ENCODE measurements at places on chromosomes 1 and 21.

DNA sequence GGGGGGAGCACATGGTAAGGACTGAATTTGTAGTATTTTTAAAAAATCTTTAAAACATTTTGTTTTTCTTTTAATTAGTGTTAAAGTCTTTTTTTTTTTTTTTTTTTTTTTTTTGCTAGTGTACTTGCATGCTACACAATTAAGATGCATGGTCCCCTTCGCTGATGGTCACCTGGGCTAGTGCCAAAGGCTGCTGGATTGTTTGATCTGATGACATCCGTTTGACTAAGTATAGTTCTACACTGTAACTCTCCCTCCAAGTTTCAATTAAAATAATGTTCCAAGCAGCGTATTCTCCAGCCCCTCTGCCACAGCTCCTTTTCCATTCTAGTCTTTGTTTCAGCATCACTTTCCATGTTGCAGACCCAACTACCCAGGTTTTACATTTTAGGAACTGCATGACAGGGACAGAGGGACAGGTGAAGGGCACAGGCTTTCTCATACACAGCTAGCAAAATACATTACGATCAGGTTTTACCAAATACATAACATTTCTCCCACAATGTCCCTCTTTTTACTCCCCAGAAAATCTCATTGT is 852 bp upstream of the RAVER2 start:
- no peak for DNase-seq

GRCh38 chr1:227572752-227573151 is 9.4 kb downstream of the ZNF678 start:
- no peak for DNase-seq

DNA sequence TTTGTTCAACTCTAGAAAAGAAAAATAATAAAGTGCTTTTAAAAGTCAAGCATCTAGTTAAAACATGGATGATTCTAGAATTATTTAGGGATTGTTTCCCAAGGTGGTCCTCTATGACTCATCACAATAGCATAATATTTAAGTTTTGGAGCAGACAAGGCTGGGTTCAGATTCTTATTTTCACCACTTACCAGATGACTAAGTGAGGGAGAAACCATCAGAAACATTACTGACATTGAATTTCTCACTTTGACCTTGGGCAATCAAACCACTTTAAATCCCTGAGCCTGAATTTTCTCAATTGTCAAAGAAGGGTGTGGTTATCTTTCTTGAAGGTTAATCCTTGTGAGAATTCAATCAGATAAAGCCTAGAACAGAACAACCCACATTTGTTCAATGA is 102.5 kb upstream of the PTGFR start:
- no peak for DNase-seq

DNA sequence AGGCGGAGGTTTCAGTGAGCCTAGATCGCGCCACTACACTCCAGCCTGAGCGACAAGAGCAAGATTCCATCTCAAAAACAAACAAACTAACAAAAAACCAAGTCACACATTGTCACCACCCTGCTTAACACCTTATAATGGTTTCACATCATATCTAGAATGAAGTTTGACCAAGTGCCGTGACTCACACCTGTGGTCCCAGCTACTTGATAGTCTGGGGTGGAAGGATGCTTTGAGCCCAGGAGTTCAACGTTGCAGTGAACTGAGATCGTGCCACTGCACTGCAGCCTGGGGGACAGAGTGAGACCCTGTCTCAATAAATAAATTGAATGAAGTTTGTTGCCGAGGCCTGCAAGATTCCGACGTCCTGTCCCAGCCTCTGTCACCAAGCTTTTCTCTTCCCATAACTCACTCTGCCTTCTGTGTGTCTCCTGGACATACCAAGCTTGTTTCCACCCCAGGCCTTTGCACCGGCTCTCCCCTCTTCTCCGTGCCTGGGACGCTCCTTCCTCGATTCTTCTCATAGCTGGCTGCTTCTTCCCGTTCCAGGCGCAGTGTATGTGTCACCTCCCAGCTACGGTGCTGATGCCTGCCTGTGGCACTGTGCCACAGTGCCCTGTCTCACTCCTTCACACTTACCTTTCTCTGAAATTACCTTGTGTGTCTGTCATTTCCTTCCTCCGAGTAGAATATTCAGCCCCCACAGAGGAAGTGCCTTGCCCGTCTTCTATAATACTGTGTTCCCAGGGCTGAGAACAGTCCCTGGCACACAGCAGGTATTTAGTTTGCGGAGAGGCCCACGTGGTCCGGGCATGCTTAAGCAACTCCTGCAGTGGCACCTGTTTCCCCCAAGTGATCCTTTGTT is 3.8 kb upstream of the SELENON start:
- DNase-seq, result peak; percentile 35

DNA sequence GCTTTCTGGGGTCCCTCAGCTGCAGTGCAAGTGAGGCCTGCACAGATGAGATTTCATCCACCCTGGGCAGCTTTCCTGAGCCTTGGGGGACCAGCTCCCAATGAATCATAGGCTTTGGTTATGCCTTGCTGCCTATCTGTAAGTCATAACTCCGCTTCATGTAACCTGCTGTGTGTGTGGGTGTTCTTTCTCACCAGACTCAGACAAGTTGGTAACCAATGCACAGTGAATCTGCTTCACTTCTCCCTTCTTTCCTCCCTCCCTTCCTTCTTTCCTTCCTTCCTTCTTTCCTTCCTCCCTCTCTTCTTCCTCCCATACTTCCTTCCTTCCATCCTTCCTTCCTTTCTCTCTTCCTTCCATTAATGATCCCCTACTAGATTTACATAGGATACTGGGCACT is 34.4 kb upstream of the PSMB2 start:
- DNase-seq, result no peak

DNA sequence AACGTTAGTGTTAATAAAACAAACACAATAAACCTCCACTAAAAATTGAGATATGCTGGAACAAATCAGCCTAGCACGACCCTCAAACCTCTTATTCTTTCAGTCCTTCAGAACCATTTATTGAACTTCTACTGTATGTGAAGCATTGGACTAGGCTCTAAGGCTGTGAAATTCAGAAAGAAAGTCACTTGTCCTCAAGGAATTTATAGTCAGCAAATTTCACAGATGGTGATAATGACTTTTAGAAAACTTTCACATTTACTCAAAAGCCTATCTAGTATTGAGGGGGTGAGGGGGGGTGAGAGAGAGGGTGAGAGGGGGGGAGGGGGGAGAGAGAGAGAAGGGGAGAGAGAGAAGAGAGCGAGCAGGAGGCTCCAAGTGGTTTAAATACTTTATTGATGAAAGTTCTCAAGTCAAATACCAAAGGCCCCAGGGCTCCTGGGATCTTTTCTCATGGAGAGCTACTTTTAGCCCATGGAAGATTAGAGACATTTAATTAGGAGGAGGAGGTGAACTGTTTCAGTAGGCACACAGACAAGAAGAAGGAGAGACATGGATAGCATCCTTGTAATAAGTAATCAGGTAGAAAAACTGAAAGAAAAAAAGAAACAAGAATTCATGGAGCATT is 66.3 kb upstream of the SSX2IP start:
- no peak for DNase-seq

DNA sequence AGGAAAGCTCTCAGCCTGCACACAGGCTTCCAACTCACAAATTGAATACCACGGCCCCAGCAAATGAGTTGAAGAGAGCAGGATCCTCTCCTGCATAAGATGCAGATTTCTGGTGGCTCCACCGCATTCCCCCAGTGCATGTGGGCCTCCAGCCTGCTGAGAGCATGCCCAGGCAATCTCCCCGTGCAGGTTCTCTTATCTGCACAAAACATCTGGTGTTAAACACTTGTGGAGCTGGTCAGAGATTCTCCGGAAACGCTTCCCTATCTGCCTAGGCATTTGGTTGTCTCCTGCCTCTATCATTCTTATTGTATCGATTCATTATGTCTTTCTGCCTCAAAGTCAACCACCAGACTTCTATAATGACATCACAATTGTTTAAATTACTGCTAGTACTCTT is 1349.0 kb upstream of the B3GALT2 start:
- DNase-seq, result no peak

DNA sequence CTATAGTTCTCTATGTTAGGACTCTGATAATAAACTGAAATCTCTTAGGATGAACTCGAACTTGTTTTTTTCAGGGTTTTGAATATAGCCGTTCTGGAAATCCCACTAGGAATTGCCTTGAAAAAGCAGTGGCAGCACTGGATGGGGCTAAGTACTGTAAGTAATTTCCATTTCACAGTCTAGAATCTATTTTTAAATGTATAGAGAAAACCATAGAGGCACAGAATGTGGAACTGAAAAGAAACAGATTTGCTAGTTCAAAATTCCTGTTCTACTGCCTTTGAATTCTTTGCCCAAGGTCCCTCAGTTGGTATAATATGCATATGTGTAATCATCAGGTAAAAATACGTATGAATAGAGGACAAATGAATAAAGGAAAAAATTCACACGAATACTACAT is 4.8 kb downstream of the CTH start:
- DNase-seq, result no peak

DNA sequence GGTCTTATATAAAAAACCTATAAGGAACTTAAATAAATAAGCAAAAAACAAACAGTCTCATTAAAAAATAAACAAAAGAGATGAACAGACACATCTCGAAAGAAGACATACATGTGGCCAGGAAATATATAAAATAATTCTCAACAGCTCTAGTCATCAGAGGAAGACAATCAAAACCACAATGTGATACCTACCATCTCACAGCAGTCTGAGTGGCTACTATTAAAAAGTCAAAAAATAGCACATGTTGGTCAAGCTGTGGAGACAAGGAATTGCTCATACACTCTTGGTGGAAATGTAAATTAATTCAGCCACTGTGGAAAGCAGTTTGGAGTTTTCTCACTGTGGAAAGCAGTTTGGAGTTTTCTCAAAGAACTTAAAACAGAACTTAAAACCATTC is 100.3 kb upstream of the ADAMTS5 start:
- DNase-seq, result no peak

DNA sequence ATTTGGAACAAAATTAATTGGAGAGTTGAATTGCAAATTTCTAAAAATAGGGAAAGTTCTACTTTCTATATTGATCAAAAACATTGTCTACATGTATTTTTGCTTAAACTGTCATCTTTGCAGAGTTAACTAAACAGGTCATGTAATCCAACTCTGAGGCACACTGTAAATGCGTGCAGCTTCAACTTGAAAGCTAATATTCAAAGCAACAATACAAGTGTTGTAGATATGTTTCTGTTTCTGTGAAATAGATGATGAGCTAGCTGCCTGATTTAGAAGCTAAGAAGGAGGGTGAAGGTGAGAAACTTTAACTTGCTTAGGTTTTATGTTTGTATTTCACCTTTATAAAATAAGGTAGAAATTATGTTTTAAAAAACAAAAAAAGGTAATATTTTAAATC is 77.2 kb downstream of the IVNS1ABP start:
- no peak for DNase-seq

DNA sequence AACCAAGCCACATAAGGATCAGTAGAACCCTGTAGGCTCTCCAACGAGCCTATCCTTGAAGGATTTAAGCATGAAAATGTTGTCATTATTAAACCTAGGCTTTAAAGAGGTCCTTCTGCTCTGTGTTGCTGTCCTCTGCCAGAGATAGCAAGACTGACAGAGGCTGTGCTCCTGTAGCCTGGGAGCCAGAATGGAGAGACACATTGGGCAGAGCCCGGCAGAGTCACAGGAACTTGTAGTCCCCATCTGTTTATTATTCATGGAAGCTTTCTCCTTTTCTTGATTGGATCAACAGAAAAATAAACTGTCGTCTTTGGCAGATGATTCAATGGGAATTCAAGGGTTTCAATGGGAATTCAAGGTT is 19.2 kb upstream of the SLAMF1 start:
- no peak for DNase-seq

DNA sequence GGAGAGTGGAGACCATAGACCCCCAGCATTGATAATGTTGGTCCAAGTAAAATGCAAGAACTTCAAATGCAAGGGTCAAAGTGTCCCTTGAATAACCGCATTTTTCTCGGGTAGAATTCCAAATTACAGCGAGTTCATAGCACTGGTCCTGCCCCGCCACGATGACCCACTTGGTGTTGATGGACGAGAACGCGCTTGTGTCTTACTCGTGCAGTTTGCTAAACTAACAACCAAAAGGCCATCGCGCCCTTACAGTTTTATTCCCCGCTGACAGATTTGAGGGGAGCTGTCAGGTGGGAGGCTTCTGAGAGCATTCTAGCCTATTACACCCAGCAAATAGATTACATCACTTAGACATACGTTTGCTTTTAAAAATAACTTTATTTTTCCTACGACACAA is 17.3 kb upstream of the TSPEAR start:
- DNase-seq, result no peak

- peak; percentile 19 for DNase-seq
These were observed 2.3 kb downstream of the SPEN start for GRCh38 chr1:15849775-15850324.

DNA sequence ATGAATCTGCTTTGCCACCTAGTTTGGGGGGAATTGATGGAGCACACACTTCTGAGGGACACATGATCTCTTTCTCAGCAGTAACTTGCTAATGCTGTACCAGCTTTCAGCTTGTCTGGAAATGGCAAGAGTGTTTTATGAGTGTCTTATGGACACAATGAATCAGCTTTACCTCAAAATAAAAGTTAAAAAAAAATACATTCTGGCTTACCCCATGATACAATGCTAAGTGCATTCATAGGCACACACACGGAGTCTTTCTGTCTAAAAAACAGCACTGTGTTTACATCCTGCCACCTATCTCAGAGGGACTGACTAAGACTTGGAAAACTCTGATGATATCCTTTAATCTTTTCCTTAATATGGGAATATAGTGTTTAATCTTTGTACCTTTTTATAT is 455.5 kb upstream of the ADAMTS5 start:
- DNase-seq, result no peak

DNA sequence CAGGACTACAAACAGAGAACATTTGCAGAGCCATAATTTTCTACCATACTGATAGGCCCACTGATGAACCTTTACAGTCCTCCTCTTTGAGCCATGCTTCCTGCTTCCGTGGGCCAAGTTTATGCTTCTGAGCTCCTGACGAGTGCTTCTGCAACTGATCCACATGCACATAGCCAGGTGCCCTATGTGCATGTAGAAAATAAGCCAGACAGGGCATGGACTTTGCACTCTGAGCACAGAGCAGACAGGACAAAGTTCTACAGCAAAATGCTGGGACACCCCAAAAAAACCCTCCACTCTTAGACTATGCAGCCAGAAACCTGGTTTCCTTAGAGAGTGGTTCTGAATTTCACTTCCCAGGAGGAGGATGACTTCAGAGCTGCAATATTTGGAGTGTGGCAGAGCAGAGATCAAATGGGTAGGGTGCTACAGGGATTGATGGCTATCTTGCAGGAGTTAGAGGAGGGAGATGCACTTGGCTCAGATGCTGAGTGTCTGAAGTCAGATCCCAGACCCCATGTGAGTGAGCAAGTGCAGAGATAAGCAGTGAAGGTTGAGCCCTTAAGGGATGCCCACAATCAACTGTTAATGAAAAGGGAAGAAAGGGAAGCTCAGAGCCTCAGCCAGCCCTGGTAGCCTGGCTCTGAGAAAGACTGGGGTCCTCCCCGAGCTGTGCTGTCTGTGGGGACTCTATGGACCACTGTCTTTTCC is 230.9 kb downstream of the DUSP10 start:
- DNase-seq, result no peak

GRCh38 chr1:169594391-169594790 is 8.1 kb upstream of the F5 start:
- no peak for DNase-seq

GRCh38 chr1:201507360-201507675 is 395 bp upstream of the CSRP1 start:
- no peak for DNase-seq

- DNase-seq, result no peak
These were observed 633.7 kb downstream of the USP25 start for GRCh38 chr21:16363518-16363917.

- peak; percentile 76 for DNase-seq
These were observed at the start of gene ST6GALNAC3 for GRCh38 chr1:76074321-76075187. Gene ST6GALNAC3, plus strand, starts transcription at chr1:76074746.

GRCh38 chr1:243621973-243622372 is 228.1 kb downstream of the AKT3 start:
- no peak for DNase-seq

GRCh38 chr1:168344517-168344916 is 63.8 kb downstream of the TBX19 start:
- no peak for DNase-seq
